ENCODE measurements at places on chromosomes 4 and X.

- no peak for DNase-seq
Observed at GRCh38 chrX:150880808-150881165, 17.7 kb downstream of the CD99L2 start.

DNA sequence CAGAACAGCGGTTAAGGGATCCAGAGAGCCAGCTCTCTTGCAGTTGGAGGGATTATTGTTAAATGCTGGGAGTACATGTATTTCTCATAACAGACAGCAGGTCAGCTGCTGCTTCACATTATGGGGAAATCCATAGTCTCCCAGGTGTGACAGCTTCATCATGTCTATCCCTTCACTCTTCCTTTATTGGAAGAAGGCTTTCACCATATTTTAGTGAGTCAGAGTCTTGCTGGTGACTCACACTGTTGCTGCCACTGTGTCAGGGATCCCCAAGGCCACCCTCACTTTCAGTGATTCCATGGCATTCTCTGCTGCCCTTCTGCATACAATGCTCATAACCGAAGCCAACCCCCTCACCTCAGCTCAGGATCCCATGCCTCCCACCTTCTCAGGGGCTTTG is 32.9 kb upstream of the PAGE5 start:
- no peak for DNase-seq

DNA sequence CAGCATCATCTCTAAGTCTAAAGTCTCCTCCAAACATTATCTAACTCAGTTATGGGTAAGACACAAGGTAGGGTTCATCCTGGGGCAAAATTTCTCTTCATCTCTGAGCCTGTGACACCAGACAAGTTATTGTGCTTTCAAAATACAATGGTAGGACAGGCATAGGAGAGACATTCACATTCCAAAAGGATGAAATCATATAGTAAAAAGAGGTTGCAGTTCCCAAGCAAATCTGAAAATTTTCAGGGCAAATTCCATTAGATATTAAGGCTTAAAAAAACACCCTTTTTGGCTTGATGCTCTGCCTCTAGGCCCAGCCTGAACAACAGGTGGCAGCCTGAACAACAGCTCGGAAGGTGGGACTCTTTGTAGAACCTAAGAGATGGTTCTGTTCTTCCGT is 448.3 kb upstream of the SLIT2 start:
- no peak for DNase-seq

- DNase-seq: no peak
Observed at GRCh38 chrX:101231080-101231479, 11.5 kb downstream of the DRP2 start.

DNA sequence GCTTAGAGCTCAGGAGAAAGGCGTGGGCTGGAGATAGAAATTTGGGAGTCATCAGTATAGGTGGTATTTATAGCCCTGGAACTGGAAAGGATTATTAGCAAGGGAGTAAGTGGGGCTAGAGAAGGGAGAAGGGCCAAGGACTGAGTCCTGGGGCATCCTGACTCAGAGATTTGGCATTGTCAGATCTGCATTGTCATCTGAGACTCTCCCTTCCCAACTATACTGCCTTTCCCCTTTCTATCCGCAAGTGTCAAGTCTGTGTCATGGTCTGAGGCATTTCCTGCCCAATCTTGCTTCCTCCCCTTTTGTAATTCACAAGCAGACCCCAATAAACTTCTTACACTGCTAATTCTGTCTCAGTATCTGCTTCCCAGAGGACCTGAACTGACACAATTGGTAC is 24.4 kb upstream of the SLC25A43 start:
- no peak for DNase-seq

GRCh38 chrX:2346158-2346557 is 154.6 kb downstream of the DHRSX start:
- DNase-seq: no peak

DNA sequence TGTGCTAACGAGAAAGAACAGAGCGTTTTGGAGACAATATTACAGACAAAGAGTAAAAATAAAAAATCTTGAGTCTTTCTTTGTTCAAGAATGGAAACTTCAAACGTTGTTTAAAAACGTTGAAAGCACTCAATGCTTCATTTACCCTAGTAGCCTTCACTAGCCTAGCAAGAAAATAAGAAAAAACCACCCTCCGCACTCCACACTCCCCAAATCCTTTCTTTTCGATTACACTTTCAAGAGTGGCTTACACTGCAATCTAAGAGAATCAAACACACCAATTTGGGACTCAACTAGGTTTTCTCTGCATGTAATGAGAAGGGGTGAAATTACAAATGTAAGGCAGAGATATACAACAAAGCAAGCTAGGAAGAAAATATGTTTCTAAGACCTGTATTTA is 4.7 kb downstream of the TMSB4X start:
- no peak for DNase-seq

DNA sequence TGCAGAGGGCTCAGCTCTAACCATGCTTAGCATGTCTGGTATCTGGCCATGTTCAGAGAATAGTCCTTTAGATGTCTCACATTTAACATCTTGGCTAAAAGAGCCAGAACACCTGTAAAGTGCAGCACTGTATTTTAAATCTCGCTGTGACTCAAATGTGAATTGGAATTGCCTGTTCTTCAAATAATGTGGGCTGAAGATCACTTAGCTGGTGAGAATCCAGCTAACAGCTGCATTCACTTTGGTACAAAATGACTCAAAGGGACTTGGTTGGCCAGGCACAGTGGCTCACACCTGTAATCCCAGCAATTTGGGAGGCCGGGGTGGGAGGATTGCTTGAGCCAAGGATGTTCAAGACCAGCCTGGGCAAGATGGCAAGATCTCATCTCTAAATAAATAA is 63.5 kb upstream of the PLAC8 start:
- DNase-seq: no peak

- DNase-seq: no peak
Observed at GRCh38 chr4:53717064-53717549, 125.8 kb upstream of the LNX1 start.

- DNase-seq: no peak
Observed at GRCh38 chrX:110427076-110427475, 68.4 kb downstream of the RTL9 start.

Measured in ecto neural progenitor cell (in vitro differentiated cells).